ENCODE measurements at places on chromosomes 3 and 15. TPM values are rescaled to one million over a fixed set of nuclear protein-coding genes. Genes with fewer than 3 reads are reported as not detected.

GRCh38 chr3:54192026-54192425, 69.7 kb downstream of the CACNA2D3 start:
- DNase-seq = no peak
- H3K4me3 ChIP-seq = no peak overlapping the region
- no peaks in the 10 kb centered on the region for H3K4me1 ChIP-seq
- H3K27ac ChIP-seq = no peak overlapping the region

- H3K27ac ChIP-seq = no peak overlapping the region
- H3K4me1 ChIP-seq = peaks cover 9% of the 10 kb centered on the region
- no peaks in the 10 kb centered on the region for H3K36me3 ChIP-seq
Measured at GRCh38 chr3:132553826-132554225, 43.2 kb upstream of the ACKR4 start.

DNA sequence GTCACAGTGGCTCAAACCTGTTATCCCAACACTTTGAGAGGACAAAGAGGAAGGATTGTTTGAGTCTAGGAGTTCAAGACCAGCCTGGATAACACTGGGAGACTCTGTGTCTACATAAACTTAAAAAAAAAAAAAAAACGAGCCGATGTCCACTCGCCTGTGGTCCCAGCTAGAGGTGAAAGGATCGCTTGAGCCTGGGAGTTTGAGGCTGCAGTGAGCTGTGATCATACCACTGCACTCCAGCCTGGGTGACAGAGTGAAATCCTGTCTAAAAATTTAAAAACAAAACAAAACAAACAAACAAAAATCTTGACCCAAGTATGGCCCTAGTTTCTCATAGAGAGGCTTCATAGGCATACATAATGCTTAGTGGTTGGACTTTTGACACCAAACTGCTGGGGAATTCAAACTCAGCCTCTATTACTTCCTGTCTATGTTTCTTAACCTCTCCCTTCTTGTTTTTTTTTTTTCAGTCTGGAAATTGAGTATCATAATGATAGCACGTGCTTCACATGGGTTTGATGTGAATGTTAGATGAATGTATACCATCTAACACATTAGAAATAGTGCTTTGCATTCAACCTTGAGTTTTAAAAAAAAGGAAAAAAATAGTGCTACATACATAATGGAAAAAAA, 46.4 kb upstream of the CAPN7 start:
- peaks cover 5% of the 10 kb centered on the region for H3K27me3 ChIP-seq
- H3K4me3 ChIP-seq = no peak overlapping the region
- DNase-seq = no peak
- H3K27ac ChIP-seq = no peak overlapping the region
- H3K36me3 ChIP-seq = no peaks in the 10 kb centered on the region

DNA sequence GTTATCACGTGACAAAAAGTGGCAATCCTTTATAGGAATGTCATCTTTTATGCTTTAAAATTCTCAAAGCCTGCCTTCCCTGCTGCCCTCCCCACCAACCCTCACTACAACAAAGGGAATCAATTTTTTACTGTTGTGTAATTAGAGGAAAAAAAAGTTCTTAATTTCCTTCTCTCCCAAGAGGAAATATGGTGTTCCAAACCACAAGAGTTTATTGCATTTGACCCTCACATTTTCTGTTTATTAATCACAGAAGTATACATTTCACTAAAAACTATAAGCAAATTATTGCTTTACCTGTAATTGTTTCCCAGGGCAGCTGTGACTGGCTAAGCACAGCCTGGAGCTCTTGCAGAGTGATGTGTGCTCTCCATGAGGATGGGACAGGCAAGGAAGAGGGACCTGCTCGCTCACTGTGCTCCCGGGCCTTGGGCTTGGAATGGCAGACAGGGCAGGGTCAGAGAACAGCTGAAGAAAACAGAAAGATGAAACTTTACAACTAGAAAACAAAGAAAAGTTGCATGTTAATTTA, 31.3 kb upstream of the ATP10A start:
- H3K27me3 ChIP-seq = no peaks in the 10 kb centered on the region
- H3K4me1 ChIP-seq = no peaks in the 10 kb centered on the region
- H3K4me3 ChIP-seq = no peak overlapping the region
- H3K27ac ChIP-seq = no peak overlapping the region
- peak; percentile 14 for DNase-seq
- H3K36me3 ChIP-seq = no peaks in the 10 kb centered on the region

HRG gene
- total RNA-seq = not detected

GRCh38 chr3:128113817-128114794, 9.5 kb downstream of the RUVBL1 start:
- no peaks in the 10 kb centered on the region for H3K36me3 ChIP-seq
- peaks cover 5% of the 10 kb centered on the region for H3K4me1 ChIP-seq
- H3K4me3 ChIP-seq = no peak overlapping the region

All from fibroblast of lung (primary cell).